ENCODE measurements at places on chromosomes 4 and X.
A peak's percentile ranks its signal among the peaks of the same experiment; 100 is the strongest.

- DNase-seq: no peak
Observed at GRCh38 chr4:126859872-126860271, 772.9 kb upstream of the INTU start.

DNA sequence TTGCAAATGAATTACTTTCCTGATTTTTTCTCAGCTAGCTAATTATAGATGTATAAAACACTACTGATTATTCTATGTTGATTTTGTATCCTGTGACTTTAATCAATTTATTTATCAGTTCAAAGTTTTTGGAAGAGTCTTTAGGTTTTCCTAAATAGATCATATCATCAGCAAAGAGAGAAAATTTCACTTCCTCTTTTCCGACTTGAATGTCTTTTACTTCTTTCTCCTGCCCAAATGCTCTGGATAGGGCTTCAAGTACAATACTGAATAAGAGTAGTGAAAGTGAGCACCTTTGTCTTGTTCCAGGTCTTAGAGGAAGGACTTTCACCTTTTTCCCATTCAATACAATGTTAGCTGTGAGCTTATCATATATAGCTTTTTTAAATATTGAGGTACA is 417.9 kb downstream of the PDGFC start:
- no peak for DNase-seq

- no peak for DNase-seq
Observed at GRCh38 chrX:104419211-104419610, 146.8 kb upstream of the IL1RAPL2 start.

DNA sequence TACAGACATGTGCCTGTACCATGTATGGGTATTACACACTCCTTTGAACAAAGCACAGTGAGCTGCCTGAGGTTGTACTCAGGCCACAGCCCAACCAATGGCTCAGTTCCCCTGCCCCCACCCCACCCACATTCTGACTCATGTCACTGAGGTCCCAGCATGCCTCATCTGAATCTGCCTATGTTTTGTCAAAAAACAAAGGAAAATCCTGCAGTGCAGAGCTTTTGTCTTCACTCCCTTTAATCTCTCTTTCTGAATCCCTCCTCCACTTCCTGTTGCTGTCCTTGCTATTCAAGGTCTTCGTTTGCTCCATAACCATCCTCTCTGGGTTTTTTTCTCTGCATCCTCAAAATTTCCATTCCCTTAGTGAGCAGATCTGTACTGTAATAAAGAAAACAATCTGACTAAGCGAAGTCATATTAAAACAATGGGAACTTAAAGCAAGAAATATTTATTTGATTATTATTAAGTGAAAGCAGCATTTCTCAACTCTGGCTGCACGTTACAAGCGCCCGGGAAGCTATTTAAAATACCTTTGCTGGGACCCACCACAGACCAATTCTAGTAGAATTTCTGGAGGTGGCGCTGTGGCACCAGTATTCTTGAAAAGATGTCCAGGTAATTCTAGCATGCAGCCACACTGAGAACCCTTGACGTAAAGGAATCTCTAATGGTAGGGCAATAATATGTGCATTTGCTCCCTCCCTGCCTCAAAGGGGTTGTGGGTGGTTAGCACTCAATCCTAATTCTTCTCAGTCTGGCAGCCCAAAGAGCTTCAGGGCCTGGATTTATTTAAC is 8.7 kb downstream of the GUCY2F start:
- no peak for DNase-seq

GRCh38 chrX:64894454-64895038 is 81.7 kb downstream of the ZC4H2 start:
- DNase-seq: no peak

- no peak for DNase-seq
Observed at GRCh38 chr4:156773648-156774357, 197.8 kb downstream of the PDGFC start.

GRCh38 chrX:31487951-31488350 is 416.1 kb upstream of the FTHL17 start:
- no peak for DNase-seq

DNA sequence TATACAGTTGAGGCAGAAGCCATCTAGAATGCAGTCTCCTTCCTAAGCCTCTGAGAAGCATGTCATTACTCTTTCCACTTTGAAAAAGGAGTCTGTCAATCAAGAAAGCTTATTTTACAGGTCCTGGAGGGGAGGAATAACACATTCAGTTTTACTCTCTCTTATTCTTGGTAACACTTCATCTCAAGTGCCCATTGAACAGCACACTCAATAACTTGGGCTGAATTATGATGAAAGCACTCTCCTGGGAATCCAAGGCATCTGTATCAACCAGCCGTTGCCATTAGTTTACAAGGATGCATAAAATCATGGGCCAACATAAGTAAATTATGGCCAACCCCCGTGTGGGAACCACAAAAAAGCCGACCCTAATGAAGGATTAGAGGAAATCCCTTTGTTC is 282.4 kb downstream of the C4orf33 start:
- no peak for DNase-seq

- peak; percentile 92 for DNase-seq
Observed at GRCh38 chrX:56783450-56783831, 54.4 kb downstream of the NBDY start.

DNA sequence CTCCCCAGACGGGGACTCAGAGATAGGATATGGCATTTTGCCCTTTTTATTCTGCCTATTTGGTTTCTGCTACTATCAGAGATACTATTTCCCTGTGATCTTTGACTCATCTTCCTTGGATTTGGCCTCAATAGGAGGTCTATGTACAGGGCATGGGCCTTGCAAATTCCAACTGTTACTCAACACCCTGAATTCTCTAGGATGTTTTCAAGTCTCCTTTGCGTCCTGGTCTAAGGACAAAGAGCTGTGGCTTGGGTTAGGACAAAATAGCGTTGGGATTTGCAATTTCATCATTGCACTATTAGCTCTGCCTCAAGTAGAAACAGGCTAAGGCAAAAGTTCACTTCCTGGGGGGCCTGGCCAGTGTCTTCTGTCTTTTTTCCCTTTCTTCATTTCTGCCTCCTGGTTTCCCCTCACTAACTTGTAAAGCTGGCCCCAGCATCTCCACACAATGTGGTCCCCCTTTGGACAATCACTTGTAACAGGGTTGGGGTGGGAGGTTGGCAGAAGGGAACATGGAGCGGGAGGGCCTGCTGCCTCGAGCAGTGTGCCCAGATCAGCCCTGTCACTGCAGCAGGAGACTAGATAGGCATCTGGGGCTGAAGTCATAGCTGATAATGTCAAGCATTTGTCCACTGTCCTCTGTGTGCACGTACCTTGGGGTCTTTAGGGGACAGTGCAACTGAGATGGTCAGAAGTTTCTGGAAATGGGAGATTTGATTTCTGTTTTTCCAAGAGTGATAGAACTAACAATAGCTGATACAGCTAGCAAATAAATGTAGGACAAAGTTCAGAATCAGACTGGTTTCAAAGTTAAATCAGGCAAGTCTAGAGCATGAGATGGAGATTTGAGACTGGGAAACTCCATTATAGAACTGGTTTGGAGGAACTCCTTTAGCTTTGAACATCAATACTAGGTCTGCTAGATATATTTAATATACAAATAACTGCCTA is 25.8 kb upstream of the STBD1 start:
- no peak for DNase-seq

- DNase-seq: no peak
Observed at GRCh38 chr4:71980976-71981375, 50.8 kb upstream of the NPFFR2 start.

- DNase-seq: no peak
Observed at GRCh38 chrX:72604112-72604511, 31.5 kb upstream of the HDAC8 start.

DNA sequence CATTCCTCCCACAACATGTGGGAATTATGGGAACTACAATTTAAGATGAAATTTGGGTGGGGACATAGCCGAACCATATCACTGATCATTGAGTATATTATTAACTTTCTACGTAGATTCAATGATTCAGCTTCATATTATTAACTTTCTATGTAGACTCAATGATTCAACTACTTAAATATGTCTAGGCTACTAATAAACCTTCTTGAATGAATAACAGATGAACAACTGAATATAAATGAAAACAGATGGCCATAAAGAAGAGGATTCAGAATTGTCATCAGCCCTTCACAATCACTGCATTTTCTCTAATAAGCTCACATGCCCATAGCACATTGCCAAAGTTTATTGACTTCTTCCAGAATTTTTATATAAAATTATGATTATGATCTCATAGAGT is 57.0 kb downstream of the CEP44 start:
- peak; percentile 13 for DNase-seq

- no peak for DNase-seq
Observed at GRCh38 chr4:77268108-77268507, 111.1 kb downstream of the CCNG2 start.

DNA sequence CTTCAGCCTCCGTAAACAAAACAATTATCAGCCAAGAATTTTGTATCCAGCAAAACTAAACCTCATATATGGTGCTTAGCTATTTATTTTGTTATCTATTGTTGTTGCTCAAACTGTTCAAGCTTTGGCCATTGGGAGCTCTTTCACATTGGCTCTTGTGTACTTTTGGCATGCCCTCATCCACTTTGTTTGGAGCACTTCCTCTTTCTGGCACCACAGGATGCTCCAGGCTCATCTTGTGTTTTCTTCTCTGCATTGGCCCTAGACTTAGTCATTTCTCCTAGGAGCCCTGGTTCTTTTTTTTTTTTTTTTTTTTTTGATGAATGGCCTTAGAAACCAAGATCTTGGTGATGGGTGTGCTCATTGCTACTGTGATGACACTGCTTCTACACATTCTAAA is 74.5 kb downstream of the DIPK2B start:
- no peak for DNase-seq

DNA sequence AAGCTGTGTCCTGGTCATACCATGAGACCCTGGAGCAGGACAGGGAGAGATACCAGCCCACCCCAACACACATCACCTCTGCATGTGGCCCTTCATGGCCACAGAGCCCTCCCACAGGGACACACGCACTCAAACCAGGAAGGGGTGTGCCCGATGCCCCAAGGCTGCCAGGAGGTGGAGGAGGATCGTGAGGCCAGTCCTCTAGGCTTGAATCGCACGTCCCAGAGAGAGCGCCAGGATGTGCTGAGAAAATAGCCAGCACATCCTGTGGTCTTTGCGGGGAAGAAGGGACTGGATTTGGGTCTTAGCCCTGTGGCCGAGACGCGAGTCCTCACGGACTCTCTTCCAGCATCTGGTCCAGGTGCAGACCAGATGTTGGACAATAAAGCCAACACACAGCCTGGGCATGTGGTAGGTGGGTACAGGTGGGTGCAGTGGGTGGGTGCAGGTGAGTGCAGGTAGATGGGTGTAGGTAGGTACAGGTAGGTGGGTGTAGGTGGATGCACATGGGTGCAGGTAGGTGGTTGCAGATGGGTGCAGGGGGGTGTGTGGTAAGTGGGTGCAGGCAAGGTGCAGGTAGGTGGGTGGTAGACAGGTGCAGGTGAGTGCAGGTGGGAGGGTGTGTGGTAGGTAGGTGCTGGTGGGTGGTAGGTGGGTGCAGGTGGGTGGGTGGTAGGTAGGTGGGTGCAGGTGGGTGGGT is 94.3 kb upstream of the AFAP1 start:
- DNase-seq: no peak

DNA sequence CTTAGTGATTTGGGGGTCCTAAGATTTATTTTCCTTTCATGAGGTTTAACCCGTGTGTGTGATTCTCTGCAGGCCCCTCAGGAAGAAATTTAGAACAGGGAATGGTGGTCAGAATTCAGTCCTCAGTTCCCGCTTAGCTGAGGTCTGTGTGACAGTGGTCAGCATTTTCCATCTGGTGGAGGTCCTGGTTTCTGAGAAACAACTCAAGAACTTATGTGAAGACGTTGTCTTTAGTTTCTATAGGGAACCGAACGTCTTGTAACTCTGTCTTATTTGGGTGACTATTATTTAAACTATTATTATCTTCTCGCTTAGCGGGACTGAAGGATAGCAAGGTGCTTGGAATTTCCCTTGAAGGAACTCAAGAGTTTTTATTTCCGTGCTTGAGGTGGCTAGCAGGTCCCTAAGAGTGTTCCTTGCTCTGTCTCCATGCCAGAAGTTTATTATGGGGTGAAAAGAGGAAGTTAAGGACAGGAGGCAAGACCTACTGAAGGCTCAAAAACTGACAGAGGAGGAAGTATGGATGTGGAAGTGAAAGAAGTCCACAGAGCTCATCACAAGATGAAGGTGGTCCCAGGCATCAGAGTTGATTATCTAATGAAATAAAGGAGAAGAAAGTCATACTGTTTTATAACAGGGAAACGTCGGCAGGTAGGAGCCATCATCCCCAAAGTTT is 9.4 kb downstream of the MGST2 start:
- DNase-seq: no peak

DNA sequence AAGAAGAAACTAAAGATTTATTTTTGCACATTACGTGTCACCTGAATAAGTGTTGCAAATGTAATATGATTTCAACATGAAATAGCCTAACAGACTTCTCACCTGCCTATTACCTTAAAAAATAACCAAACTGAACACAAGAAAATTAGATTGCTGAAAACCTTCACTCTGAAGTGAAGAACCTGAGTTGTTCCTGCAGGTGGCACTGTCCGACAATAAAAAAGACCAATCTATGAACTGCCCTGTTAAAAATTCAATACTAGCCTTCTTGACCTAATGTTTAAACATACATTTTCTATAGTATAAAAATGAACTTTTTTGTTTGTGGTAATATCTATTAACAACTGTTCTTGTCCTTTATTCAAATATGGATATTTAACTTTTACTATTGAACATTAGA is 69.2 kb upstream of the PNPLA4 start:
- DNase-seq: peak; percentile 48

DNA sequence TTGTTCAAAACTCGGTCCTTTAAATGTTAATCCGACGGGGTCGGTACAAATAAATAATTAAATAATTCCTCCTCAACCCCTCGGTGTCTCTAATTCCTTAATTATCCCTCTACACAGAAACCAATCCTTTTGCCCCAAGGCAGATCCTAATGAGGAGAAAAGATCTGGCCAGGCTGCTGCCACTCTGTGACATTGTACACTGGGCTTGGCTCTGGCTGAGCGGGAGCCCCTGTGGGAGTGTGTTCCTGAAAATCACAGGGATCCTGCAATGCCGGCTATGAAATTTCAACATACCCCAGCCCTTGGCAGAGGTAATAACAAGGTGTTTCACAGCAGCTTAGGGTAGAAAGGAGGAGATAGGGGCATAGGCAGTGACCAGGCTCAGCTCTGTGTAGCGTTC is 96.0 kb downstream of the DHRSX start:
- no peak for DNase-seq
